ENCODE measurements at places on chromosomes 4 and X.

DNA sequence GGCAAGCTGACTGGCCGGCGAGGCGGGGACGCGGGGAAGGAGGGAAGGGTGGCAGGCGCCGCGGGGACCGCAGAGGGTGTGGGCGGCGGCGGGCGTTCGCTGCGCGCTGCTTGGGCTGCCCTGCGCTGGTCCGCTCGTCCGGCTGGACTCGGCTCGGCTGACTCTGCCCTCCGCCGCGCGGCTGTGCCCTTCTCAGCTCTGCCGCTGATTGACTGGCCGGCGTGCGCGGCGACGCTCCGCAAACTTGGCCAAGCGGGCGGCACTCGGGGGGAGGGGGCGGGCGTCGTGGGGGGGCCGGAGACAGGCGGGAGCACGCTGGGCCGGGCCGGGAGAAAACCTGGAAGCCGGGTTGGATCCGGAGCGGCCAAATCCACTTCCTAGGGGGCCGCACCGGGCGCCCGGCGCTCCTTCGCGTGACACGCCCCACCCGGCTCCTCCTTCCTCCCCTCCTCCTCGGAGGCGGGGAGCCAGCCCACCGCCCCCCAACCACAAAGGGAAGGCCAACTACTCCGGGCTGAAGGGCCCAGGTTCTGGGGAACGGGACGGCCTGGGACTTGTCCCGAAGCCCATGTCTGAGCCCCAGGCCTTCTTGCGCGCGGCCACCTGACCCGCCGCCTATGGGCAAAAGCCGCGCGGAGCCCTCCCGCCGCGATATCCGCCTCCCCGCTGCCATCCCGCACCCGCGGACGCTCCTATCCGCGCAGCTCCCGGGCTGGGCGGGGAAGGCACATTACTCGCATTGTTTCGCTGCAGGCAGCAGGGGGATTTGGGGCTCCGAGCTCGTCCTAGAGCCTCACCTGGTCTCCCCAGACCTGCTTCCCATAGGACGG, at the start of gene GPC4:
GPC4 (minus strand) TSS at position 214 of the 830 bp plus-strand sequence. CDS start 524 bp downstream, outside the sequence.
- DNase-seq, result peak; percentile 35

DNA sequence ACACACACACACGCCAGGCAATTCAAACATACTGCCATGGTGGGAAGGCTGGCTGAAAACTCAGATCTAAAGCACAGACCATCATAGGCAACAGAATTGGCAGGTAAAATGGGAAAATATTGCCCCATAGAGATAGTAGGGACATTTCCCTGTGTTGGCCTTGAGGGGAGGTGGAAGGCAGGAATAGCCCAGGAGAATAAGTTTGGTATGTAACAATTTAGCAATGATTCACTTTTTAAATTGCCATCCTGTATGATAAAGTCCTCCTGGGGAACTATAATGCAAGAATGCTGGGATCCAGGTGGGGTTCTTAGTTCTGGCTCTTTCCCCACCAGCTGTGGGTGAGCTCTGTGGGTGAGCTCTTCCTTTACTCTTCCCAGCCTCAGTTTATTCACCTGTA, 51.0 kb downstream of the ATXN3L start:
- DNase-seq, result no peak

GRCh38 chr4:84063619-84064018, 435.5 kb downstream of the NKX6-1 start:
- no peak for DNase-seq

DNA sequence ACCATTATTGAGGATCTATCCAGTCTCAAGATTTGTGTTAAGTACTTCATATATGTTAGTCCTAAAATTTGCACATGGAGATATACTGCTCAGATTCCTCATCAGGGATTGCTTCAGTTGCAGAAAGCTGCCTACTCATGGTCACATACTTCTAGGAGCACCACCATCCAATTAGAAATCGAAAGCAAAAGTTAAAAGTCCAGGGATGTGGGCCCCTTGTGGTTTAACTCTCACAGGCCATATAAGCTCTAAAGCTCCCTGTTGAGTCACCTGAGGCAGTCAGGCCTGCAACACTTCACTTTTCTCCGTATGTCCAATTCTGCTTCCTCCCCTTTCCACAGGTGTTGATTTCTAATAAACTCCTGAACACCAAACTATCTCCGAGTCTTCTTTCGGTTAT, 84.2 kb downstream of the CNOT6L start:
- DNase-seq, result no peak

- DNase-seq, result no peak
Measured at GRCh38 chrX:18034504-18034903, 173.4 kb upstream of the RAI2 start.
